ENCODE measurements at places on chromosomes 7 and 10.
A peak's percentile ranks its signal among the peaks of the same experiment; 100 is the strongest.

- DNase-seq: no peak
Observed at GRCh38 chr7:110891197-110891596, 199.7 kb upstream of the LRRN3 start.

DNA sequence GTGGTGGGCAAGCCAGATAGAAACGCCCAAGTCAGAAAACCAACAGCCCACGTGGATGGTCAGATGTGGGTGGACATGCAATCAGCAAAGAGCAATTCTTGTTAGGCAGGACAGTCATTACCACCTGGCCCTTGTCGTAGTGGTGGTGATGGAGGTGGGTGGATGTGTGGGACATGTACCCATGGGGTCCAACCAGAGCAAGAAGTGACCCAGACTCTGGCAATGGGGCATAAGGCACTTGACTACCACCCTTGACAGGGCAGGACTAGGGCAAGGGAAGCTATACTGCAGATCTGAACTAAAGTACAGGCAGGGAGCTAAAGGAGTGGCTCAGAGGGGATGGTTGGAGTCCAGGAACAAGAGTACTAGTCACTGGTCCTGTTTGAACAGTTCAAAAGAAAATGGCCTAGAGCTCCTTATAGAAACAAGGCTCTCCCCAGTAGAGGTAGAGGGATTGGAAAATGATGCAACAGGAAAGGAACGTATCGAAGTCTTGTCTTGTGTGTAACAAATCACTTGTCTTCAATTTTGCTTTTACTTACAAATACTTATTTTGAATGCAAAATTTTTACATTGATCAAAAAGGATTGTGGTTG lies 17.6 kb downstream of the LMOD2 start:
- DNase-seq: no peak

DNA sequence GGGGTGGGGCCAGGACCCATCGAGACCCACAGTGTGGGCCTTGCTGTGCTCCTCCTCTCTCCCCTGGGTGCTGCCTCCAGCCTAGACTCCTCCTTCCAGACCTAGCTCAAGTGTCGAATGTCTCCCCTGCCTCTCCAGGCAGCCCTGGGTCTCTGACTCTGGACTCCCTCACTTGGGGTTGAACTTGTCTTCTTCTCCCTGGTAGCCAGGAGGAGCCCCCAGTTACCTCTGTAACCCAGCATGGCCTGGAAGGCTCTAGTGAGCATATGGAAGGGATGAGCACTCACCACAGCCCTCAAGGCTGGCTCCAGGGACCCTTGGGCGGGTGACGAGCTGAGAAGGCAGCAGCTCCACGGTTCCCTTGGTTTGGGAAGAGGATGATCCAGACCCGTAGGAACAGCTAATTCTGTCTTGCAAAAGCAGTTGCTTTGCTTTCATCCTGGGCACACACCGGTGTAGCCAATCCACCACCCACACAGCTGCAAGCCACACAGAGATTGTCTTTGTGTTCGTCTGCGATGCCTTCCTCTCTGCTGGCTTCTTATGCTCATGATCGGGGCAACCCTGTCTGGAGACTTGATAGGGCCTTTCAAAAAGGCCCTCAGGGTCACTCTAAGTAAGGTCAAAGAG lies 52.3 kb upstream of the ANTXRL start:
- peak; percentile 32 for DNase-seq

DNA sequence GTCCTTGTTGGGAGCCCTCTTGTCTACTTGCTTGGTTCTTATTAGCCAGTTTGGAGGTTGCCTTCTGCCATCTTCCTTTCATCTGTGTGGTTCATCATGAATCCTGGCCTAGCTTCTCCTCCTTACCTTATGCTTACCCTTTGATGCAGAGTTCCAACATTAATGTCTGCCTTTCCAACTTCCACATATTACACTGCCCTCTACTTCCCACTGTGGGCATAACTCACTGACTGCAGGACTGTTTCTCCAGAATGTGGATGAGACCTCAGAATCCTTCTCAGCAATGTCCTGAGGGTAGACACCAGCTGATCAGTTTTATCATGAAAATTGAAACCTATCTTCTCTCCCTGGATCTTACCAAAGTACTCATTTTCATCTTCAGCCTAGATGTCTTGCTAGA lies 491.0 kb downstream of the LRMDA start:
- no peak for DNase-seq

DNA sequence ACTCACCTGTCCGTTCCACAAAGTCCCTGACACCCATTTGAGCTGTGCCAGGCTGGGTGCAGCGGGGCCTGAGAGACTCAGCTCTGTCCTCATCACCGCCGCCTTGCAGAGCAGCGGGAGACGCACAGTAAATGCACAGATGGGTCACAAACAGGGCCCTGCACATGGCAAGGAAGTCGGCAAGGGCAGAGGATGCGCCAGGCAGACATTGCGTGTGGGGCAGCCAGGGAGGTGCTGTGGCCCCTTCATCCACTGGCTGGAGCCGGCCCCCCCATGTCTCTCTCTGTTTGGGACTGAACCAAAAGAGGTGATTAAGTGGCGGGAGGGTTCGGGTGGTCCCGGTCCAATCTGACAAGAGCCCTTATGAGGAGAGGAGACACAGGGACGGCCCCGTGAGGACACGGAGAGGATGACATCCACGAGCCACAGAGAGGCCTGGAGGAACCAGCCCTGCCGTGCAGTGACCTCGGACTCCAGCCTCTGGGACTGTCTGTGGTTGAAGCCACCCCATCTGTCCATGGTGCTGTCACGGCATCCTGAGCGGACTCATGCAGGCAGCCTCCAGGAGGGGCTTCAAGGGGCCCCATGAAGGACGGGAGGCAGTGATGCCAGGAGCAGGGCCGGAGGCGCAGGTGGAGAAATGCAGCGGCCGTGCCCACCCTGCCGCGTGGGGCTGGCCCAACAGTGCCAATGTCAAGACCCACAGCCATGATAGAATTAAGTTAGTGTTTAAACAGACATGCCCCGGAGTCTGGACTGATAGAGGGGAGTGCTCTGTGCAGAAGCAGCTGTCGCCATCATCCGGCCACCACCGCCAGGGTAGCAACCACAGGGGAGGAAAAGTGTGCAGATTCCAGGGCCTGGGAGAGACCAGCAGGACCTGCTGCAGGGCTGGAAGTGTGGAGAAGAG lies 28.4 kb upstream of the FOXL3 start:
- DNase-seq: no peak

GRCh38 chr7:7798510-7798909 lies 80.1 kb upstream of the RPA3 start:
- DNase-seq: no peak

- DNase-seq: no peak
Observed at GRCh38 chr7:4957847-4958476, 1.0 kb downstream of the MMD2 start.

DNA sequence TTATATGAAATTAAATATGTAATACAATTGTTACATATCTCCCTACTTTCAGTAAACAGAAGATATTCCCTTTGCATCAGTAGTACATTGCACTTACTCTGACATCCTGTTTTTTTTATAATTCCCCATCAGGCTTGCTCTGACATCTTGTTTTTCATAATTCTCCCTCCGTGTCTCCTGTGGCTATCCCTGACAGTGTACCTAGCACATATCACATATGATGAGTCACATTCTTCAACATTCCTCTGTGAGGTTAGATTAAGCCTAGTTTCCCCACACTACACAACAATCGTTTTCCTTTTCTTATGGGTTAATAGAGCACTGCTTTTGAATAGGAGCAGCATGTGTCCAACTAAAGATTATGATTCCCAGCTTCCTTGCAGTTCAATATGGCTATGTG lies 250.6 kb upstream of the NPVF start:
- DNase-seq: no peak

DNA sequence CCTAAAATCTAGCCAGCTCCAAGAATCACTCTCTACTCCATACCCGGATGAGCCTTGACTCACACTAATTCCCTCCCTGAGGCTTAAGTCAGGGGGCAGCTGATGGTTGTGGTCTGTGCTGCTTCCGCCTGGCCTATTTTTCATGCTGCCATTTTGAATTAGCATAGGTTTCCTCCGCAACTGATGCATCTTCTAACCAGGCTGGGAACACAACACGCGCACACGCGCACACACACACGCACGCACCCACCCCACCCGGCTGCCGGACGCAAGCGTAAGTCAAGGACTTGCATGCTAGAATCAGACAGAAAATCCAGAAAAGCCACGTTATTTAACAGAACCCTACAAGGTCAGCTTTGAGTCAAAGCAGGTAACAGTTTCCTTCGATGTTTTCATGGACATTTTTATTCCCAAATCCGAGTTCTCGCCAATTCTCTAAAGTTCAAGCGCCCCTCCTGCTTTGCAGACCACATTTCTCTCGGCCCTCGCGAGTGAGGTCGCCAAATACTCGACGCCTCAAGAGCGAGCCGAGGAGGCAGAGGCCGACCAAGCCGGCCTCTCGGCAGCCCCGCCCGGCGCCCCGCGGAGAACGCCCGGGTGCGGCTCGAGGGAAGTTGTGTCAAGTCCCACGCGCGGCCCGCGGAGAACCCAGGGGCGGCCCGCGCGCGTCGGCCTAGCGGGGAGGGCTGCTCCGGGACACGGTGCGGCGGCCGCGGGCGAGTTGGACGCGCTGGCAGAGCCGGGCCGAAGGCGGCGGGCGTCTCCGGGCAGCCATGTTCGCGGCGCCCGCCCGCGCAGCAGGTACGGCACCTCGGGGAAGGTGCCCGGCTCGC lies 961 bp downstream of the SCRN1 start:
- DNase-seq: peak; percentile 68

- DNase-seq: no peak
Observed at GRCh38 chr10:62960416-62960815, 144.2 kb upstream of the EGR2 start.

- no peak for DNase-seq
Observed at GRCh38 chr7:119903085-119903484, 369.9 kb upstream of the KCND2 start.

- no peak for DNase-seq
Observed at GRCh38 chr10:131882590-131883451, 18.0 kb upstream of the PPP2R2D start.

DNA sequence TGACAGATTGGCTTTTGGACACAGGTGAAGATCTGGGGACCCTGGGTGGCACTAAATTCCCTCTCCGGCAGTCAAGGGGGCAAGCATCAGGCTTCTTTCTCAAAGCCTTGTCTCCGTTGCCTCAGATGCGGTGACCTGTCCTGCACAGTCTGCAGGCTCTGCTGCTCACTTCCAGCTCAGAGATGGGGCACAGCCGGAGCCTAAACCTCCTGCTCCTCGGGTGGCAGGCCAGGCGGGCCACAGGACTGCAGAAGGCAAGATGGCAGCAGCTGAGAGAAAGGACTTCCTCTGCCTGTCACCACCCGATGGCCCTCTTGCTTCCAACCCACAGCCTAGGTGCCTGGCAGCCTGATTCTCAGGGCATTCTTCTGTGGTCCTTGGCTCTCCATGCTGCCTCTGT lies 44.4 kb downstream of the ZC3HC1 start:
- no peak for DNase-seq

- no peak for DNase-seq
Observed at GRCh38 chr7:94170836-94171235, 166.7 kb upstream of the BET1 start.

DNA sequence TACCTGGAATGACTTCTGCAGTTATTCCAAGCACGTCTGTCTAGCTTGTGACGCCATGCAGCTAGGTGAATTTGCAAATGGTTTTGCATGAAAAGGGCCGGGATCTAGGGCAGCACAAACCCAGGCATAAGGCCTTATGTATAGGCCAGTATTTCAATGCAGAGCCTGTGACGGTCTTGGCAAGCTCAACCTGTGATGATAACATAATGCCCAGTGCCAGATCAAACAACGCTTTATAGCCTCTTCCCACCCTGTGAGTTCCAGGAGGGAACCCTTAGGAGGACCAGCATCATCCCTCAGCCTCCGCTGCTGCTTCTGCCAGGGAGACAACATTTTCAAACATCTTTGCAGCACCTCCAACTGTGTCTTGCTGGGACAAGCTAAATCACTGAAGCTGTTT lies 390.7 kb downstream of the INHBA start:
- no peak for DNase-seq

GRCh38 chr7:40199076-40199802 lies 64.4 kb downstream of the SUGCT start:
- DNase-seq: no peak

DNA sequence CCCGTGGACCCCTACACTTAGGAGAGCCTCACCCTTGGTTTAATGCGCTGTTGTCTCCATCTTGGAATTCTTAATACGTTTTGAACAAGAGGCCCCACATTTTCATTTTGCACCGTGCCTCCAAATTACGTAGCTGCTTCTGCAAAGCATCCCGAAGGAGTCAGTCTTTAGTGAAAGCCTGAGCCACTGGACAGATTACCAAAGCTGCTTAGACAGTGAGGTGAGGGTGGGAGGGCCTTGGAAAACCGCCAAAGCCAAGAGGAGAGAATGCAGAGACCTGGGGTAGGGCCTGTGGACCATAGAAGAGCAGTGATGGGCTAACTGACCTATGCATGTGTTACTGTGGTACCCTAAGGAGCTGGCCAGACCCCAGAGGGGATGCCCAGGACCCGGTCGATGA lies 4.2 kb upstream of the TCAF1 start:
- no peak for DNase-seq

- no peak for DNase-seq
Observed at GRCh38 chr7:152527610-152528032, 91.8 kb upstream of the KMT2C start.

DNA sequence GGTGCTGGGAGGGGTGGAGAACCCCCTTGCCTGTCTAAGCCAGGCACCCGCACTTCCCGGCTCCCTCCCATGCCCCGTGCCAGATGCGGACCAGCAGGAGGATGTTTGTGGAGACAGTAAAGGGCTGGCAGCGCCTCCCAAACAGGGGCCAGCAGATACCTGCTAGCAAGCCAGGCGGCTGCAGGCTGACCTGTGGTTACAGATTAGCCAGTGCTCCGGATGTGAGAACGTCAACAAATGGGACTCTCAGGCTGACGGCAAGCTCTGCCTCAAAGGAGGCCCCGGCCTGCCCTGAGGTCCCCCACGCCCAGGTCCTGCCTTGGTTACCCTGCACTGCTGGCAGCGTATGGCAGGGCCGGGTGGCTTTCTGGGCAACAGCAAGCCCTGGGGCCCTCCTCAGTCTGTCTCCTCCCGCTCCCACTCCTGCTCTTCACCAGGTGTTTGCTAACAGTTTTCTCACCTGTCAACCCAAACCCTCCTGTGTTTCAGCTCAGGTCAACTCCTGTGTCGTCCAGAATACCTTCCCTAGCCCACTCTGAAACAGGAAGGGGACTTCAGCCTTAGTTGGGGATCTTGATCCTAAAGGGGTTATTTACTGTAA lies 85.4 kb downstream of the NEURL1 start:
- no peak for DNase-seq

- no peak for DNase-seq
Observed at GRCh38 chr7:42740408-42740807, 171.5 kb downstream of the C7orf25 start.

DNA sequence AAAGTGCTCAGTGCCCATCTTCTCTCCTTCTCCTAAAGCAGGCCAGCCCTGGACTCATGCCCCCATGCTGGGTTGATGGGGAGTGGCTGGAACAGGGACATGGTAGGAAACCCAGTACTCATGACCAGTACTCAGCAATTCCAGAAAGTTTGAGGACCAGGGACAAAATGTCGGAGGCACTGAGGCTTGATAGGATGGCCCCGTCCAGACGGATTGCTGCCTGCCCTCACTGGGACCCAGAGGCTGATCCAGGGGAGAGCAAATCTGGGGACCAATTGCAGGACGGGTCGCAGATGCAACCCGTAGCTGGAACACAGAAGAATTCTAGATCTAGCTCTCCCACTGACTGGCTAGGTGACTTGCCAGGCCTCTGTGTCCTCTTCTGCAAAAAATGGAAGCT lies 5.1 kb downstream of the ZCCHC24 start:
- no peak for DNase-seq

- DNase-seq: no peak
Observed at GRCh38 chr7:112492186-112492585, 11.4 kb downstream of the LSMEM1 start.

All from ecto neural progenitor cell (in vitro differentiated cells).